Umbilical cord (tissue), 2 donors: ENCODE measurements at places on chromosomes 12 and 14. TPM values are rescaled to one million over a fixed set of nuclear protein-coding genes. Genes with fewer than 3 reads are reported as not detected.

The GLS2 gene
- 0.72 TPM for total RNA-seq

DNA sequence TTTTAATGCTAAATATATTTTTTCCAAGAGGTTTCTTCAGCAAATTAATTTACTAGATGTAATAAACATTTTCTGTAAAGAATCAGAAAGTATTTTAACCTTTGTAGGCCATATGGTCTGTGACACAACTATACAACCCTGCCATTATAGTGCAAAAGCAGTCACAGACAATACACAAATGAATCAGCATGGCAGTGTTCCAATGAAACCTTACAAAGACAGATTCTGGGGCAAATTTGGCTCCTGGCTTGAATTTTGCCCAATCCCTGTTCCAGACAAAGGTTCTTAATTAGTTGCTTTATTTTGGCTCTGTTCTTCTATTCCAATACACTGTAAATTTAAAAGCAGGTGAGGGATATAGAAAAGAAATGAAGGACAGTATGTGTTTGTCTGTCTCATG lies 352.5 kb downstream of the C12orf50 start:
- DNase-seq: no peak

The CCDC175 gene
- 0.96 TPM for total RNA-seq

GRCh38 chr14:60175255-60175902 lies 10.2 kb upstream of the DHRS7 start:
- no peak for DNase-seq

DNA sequence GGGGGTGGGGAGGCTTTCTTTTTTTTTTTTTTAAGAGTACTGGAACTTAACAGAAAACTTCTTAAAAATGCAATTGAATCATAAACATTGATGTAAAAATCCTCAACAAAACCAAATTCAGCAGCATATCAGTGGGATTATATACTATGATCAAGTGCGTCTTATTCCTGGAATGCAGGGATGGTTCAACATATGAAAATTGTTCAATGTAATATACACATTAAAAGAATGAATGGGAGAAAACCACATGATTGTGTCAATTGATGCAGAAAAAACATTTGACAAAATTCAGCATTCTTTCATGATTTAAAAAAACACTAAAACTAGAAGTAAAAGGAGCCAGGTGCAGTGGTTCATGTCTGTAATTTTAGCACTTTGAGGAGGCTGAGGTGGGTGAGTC lies 41.2 kb upstream of the CCT2 start:
- DNase-seq: no peak

The GPX2 gene
- total RNA-seq: not detected

DNA sequence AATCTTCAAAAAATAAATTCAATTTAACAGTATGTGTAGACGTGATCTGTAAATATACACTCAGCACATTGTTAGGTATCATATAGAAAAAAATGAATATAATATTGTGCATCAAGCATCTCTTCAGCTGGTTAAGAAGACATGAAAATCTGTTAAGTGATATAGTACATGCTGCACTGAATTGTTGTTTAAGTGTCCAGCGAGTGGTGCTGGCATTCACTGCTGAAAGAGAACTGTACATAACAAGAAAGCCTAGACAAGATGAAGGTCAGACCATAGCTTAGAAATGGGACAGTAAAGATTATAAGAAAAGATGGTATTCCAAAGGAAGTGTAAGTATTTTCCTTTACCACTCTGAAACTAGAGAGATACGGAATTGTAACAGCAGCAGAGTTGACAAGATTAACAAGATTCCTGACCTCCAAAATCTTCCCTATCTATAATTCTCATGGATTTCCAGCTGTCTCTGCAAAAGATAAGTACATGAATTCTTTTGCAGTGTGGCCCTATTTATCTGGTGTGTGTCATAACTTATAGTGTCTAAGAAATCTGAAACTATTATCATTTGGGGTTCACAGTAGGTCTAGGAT lies 198.6 kb downstream of the FLRT2 start:
- peak; percentile 65 for DNase-seq

GRCh38 chr14:90500665-90501370 lies 104.0 kb downstream of the CALM1 start:
- no peak for DNase-seq

GRCh38 chr12:113103756-113104450 lies 31.7 kb downstream of the RASAL1 start:
- no peak for DNase-seq
